ENCODE measurements at places on chromosomes 6 and 20. TPM values are rescaled to one million over a fixed set of nuclear protein-coding genes. Genes with fewer than 3 reads are reported as not detected.

- DNase-seq, result no peak
Measured at GRCh38 chr6:39649996-39650395, 75.2 kb downstream of the KIF6 start.

GRCh38 chr6:170444056-170444591, 109.0 kb downstream of the PSMB1 start:
- no peak for DNase-seq

- DNase-seq, result no peak
Measured at GRCh38 chr20:15528391-15529111, 1044.7 kb downstream of the KIF16B start.

- DNase-seq, result no peak
Measured at GRCh38 chr20:19457611-19458010, 245.2 kb downstream of the SLC24A3 start.

DNA sequence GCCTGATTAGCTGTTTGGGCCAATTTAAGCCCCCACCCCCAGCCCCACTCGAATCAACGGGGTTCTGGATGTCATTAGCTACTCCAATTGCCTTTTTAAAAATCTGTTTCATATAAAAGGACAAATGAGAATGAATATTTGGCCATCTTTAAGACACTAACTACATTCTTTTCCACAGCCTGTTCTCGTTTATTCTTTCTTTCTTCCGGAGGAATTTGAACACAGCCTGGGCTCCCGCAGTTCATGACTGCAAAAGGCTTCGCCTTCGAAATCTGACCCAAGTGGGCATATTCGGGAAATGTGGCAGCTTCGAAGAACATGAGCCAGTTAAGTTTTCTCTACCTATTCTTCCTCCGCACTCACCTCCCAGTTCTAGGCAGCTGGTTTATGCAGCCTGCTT, 49.4 kb upstream of the NFATC2 start:
- no peak for DNase-seq

- DNase-seq, result no peak
Measured at GRCh38 chr6:34142061-34142998, 3.6 kb downstream of the GRM4 start.

DNA sequence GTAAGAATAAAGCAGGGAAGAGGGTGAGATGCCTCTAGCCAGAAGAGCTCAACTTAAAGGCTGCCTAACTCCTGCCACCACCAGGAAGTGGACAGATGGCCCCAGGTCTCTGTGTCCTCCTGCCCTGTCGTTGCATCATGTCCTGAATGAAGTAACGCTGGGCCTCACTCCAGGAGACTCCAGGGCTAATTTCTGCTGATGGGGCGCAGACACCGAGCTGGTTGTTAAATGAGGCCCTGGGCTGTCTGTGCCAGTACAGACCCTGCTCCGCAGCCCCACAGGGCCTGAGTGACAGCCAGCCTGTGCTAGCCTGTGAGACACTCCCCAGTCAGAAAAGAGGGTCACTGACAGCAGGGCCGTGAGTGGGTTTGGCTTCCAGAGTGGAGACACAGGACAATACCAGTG, 6.5 kb downstream of the IP6K3 start:
- no peak for DNase-seq

GRCh38 chr20:31857861-31858759, 12.2 kb downstream of the DUSP15 start:
- no peak for DNase-seq

- no peak for DNase-seq
Measured at GRCh38 chr20:34262488-34263288, 21.5 kb downstream of the ASIP start.

GRCh38 chr6:3977875-3978711, 100.8 kb downstream of the FAM217A start:
- DNase-seq, result no peak

DNA sequence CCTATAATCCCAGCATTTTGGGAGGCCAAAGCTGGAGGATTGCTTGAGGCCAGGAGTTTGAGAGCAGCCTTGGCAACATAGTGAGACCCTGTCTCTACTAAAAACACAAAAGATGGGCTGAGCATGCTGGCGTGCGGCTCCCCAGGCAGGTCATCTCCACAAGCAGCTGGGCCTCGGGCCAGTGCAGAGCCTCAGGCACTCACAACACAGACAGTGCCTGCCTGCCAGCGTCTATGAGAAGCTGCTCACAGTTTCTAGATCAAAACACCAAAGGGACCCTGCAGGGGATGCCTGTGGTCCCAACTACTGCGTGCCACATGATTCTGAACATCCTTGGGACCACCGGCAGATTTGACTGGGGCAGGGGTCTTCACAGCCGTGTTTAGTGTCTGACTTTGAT, 59.4 kb downstream of the GINS1 start:
- DNase-seq, result no peak

GRCh38 chr6:29524444-29525310, 34.9 kb downstream of the UBD start:
- no peak for DNase-seq

GRCh38 chr20:42945234-42945994, 244.3 kb downstream of the PTPRT start:
- DNase-seq, result no peak

- DNase-seq, result peak; percentile 92
Measured at GRCh38 chr6:152094992-152095592, 287.6 kb downstream of the ESR1 start.

- DNase-seq, result no peak
Measured at GRCh38 chr6:99789767-99790166, 183.1 kb downstream of the PRDM13 start.

GRCh38 chr6:137638926-137639706, 144.9 kb upstream of the OLIG3 start:
- DNase-seq, result no peak

- DNase-seq, result no peak
Measured at GRCh38 chr6:163416557-163417253, 2.2 kb downstream of the QKI start.

GRCh38 chr20:32362901-32363364, 4.8 kb downstream of the ASXL1 start:
- DNase-seq, result no peak

DNA sequence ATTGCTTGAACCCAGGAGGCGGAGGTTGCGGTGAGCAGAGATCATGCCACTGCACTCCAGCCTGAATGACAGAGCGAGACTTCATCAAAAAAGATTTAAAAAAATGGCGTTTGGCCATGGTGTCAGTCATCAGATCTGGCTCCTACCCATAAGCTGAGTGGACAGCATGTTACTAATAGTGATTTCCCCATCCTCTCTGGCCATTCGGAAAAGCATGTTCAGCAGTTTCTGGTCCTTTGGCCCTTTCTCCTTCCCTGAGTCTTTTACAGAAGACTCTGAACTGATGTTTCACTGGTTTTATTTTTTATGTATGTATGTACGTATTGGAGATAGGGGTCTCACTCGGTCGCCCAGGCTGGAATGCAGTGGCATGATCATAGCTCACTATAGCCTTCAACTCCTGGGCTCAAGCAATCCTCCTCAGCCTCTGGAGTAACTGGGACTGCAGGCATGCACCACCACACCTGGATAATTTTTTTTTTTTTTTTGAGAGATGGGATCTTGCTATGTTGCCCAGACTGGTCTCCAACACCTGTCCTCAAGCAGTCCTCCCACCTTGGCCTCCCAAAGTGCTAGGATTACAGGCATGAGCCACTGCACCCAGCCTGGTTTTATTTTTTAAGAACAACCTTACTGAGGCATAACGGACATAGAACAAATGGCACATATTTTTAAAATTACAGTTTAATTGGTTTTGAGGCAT, 84.2 kb upstream of the CNKSR3 start:
- DNase-seq, result no peak

GRCh38 chr20:58173091-58173490, 55.4 kb downstream of the ANKRD60 start:
- no peak for DNase-seq

- no peak for DNase-seq
Measured at GRCh38 chr6:10951675-10952282, 64.9 kb downstream of the SYCP2L start.

DNA sequence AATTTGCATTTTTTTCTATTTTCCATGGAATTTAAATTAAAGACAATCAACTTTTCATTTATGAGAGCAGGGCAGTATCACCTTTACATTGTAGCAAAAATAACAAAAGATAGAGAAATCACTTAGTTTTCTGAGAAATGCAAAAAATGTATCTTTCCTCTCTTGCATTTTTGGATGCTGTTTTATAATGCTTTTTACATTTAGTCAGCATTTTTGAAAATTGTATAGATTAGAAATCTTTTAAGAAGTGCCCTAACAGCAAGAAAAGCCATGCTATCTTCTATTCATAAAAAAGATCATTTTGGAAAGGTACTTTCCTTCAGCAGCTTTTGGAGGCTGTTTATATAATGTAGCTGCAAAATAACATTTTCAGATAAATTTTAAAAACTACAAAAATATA, 421.8 kb downstream of the EYS start:
- DNase-seq, result no peak

- no peak for DNase-seq
Measured at GRCh38 chr20:4401601-4402000, 320.1 kb upstream of the PRND start.

GRCh38 chr6:36622901-36623546, 28.9 kb downstream of the SRSF3 start:
- no peak for DNase-seq

DNA sequence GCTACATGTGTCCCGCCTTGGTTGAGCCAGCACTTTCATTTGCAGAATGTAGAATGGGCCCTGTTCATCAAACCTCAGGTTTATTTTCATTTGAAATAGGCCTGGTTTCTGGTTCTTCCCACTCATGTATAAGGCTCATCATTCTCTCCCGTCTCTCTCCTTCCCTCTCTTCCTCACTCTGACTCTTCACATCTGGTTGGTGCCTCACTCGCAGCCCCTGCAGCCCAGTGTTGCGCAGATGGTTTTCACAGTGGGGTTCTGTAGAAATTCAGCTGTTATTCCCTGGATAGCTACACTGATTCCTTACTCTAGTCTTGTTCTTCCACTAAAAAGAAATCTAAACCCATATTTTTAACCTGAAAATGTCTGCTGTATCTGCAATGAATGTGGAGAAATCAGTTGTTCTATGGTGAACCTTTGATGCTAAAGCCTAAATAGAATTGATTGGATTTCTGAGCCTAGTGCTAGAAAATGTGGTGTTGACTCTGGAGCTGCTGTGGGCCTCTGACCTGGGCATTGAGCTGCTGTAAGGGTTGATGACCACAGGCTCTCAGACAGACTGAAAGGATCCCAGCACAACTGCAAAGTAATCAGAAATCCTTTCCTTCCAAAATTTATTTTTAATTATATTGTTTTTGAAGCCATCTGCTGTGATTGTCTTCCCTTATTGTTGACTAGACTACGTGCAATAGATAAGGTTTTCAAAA, 150.3 kb downstream of the TMEM242 start:
- DNase-seq, result no peak

GRCh38 chr6:88301256-88301655, 135.1 kb upstream of the CNR1 start:
- no peak for DNase-seq

- no peak for DNase-seq
Measured at GRCh38 chr20:44914924-44915323, 5.1 kb downstream of the PABPC1L start.

DNA sequence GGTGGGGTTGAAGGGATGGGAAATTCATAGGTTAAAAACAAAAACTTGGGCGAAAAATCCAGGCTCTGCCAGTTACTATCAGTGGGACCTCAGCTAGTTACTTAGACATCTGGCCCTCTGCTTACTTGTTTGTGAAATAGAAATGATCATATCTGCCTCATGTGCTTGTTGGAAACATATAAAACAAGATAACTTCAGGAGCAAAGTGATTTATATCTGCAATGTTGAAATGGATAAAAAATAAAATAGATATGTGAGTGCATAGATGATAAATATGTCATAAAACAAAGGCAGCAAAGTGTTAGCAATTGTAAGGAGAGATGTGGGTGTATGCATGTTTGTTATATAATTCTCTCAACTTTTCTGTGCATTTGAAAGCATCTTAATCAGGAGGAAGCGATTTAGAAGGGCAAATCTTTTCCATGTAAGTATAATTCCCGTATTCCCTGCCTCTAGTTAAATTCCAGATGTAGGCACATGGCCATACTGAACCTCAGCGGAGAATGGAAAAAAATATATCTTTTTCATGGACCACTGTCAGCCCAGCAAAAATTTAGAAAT, 579.0 kb upstream of the FLRT3 start:
- DNase-seq, result no peak

- no peak for DNase-seq
Measured at GRCh38 chr6:167232356-167232755, 58.8 kb upstream of the UNC93A start.

DNA sequence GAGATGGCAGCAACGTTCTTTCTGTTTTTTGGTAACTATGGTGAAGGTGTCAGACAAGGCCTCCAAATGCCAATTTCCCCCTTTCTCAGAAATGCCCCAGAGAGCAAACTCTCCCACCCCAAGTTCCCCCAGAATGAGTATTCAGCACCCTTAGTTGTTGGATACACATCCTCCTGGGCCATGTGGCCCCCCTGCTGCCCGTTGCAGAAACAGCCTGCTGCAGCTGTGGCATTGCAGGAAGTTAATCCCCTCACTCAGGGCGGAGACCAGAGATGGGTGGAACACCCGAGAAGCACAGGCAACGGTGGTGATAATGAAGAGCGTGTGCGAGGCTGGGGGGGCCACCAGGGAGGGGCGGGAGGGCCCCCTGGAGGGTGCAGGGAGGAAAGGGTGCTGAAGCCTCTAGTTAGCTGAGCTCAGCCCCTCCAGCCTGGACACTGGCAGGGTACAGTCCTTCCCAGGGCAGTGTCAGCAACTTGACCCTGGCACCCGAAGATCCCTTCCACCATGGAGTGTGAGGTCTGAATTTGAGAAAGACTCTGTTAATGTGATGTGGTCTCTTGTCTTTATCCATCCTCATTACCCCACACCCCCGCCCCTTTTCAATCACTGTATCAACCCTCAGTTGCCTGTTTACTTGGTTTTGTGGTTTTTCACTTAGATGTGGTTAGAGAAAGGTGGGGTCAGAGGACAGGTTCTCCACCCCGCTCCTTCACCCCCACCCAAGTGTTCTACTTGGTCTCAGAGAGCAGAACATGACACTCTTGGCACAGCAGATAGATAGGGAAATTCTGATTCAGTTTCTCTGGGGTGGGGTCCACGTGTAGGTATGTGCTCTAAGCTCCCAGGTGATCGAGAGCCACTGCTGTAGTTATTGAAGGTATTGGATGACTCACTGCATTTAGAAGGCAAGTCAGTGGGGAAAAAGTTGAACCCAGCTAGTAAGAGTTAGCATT, 208.8 kb upstream of the SUPT3H start:
- DNase-seq, result peak; percentile 45

DNA sequence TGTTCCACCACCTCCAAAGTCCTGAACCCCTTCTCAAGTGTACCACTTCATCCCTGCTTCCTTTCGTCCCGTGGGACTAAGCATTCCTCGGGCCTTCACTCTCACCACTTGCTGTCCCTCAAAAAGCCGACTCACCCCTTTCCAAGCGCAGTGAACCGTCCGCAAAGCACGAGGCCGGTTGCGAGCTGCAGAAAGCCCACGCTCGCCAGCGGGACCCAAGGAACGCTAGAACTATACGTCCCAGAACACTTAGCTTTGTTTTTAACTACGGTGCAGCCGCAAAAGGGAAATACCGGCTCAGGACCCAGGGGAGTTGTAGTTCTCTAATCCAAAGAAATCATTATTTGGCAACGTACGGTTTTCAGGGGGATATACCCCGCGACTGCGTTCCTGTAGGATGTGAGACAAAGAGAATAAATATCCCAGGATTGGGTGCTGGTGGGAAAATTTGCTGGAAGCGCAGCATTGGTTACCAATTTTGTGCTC, 416 bp upstream of the POLR1H start:
- DNase-seq, result no peak

Gene PCNA
- 25.0 TPM for total RNA-seq

Gene HLA-DMB
- 8.0 TPM for total RNA-seq

Gene DOK5
- 0.83 TPM for total RNA-seq

Gene PPP1R16B
- 3.7 TPM for total RNA-seq

Gene LY6G5B
- 2.9 TPM for total RNA-seq

Gene MLN
- not detected for total RNA-seq

Gene ANGPT4
- 0.46 TPM for total RNA-seq

Measured in esophagus muscularis mucosa (tissue), 4 donors.